ENCODE measurements at places on chromosomes 16 and 17.

DNA sequence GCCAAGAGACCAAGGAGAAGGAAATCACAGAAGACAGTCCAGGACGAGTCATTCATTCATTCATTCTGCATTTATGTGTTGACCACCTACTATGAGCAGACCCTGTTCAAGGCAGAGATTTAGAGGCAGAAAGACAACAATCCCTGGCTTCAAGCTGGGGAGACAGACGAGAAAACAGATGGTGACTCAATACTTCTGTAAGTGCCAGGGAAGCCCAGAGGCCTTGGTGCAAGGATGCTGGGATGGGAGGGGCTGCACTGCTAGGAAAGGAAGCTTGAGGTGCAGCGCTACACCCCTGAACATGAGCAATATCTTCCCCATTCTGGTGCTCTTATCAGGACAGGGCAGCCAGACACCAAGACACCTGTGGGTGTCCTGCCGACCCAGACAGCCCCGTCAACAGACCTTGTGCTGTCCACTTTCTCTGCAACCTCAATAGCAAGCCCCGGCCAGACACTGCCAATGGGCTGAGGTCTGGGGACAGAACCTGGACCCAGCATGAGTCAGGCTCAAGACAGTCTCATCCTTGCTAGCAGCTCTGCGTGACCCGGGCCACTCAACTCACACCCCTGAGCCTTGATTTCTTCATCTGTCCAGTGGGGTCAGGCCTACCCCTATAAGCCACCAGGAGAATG, 163.5 kb downstream of the COPRS start:
- no peak for DNase-seq

GRCh38 chr17:77602883-77603640, 355.4 kb upstream of the TNRC6C start:
- DNase-seq = no peak

GRCh38 chr17:77242118-77242851, 101.5 kb downstream of the SEC14L1 start:
- no peak for DNase-seq

GRCh38 chr16:67034487-67034886, 5.5 kb downstream of the CBFB start:
- DNase-seq = no peak

- peak; percentile 26 for DNase-seq
Observed at GRCh38 chr16:87955302-87956097, 4.3 kb downstream of the BANP start.

DNA sequence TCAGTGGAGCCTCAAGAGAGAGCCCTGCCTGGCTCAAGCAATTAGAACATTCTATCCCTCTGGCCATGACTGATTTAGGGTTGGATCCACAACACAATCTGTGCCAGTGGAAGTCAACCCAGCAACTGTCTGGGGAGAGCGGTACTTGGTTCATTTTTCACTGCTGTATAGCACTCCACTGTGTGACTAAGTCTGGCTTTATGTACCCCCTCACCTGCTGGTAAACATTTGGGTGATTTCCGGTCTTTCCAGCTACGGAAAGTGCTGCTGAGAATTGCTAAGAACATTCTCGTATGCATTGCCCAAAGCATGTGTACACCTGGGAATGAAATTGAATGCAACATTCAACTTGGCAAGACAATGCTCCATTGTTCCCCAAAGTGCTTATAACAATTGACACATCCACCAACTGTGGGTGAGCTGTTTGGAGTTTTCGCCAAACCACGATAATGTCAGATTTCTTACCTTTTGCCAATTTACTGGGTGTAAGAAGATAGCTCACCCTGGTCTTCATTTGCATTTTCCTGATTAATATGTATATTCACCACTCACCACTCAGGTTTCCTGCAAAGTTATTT, 63.5 kb upstream of the MED9 start:
- DNase-seq = no peak

DNA sequence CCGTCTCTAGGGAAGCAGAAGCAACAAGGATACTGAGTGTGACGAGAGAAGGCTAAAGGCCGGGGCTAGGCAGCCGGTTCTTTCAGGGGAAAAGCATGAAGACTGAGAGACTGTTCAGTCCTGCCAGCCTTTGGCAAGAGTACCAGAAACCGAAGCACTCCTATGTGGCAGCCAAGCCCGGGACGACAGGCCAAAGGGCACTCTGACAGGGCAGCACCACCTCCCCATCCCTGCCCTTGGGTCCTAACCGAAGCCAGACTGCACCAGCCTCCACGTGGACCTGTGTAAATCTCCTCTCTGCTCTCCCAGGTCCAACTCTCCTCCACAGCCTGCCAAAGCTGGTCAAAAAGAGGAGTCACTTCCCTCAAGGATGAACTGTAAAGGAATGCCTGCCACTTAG, 23.5 kb upstream of the ALOX15 start:
- no peak for DNase-seq

GRCh38 chr17:74663561-74663960, 40.0 kb upstream of the CD300E start:
- DNase-seq = no peak

- peak; percentile 27 for DNase-seq
Observed at GRCh38 chr17:81976332-81977210, 858 bp upstream of the ASPSCR1 start.

- DNase-seq = no peak
Observed at GRCh38 chr17:8133399-8133798, 9.5 kb upstream of the HES7 start.

- DNase-seq = no peak
Observed at GRCh38 chr17:50182783-50183420, 17.1 kb downstream of the SGCA start.

- DNase-seq = no peak
Observed at GRCh38 chr16:23902034-23902747, 66.4 kb downstream of the PRKCB start.

DNA sequence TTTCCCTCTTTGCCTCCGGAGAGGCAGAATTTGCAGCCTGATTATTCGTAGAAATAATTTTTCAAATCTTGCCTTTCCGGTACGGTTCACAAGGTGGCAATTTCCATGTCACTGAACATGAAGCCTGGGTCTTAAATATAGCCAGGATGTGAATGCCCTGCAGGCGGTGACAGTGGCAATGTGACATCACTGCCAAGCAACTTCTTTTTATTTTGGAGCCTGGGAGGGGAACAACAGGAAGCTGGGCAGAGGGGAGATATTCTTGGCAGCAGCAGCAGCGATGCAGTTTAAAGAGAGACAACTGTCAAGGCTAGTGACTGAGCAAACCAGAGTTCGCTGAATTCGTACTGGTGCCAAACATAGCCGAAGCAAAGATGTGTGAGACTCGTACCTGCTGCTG, 171.1 kb downstream of the SNX29 start:
- DNase-seq = no peak

DNA sequence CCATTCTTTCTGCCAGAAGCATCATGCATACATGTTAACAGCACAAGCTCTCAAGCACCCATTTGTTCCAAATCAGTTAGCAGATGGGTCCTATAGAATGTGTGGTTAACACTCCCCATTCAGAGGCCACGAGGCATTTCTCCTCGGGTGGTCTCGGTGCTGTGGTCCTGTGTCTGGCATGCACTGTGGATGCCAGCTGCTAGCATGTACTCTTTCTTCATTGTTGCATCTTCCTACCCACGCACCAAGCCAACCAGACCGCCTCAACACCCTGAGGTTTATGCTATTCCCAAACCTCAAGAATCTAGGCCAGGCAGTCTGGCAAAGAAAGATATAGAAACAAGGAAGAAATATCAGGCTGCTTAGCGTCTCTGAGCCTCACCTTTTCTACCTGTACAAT, 27.8 kb upstream of the MRTFB start:
- DNase-seq = no peak

All from activated T-cell treated with anti-CD3 and anti-CD28 coated beads, Interleukin-2, amount 50 U/mL, for 72 hours (primary cell).